ENCODE measurements at places on chromosomes 1 and 21.

DNA sequence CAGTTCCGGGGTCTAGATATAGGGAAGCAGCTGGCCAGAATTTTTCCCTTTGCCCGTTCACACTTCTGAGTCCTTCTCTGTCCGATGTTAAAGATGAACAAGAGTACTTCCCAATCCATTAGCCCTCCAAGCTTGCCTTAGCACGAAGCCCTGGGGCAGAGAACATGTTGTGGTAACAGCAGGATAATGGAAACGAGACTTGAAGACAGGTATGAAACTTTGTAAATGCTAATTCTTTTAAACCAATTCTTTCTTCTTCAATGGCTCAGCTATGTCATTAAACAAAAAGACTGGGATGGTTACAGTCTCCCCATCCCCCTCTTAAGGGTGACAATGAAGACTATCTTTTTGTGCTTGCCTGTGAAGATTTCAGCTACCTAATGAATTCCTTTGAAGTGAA is 218.5 kb downstream of the PLA2G4A start:
- DNase-seq: no peak

- peak; percentile 82 for DNase-seq
Measured at GRCh38 chr1:6001992-6002576, 9.9 kb upstream of the NPHP4 start.

DNA sequence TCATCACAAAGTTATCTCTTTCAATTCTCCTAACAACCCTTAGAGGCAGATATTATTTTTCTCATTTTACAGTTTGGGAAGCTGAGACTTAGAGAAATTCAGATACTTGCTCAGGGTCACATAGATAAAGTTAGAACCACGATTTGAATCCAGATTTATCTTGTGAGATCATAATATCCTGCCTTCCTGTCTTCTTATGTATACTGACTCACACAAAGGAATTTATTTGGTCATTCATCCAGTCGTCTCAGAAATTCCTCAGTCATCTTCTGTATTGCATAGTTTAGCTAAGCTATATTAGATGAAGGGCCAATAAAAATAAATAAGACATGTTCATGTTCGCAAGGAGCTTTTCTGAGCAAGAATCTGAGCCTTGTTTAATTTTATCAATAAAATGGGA is 35.8 kb upstream of the RUNX1 start:
- no peak for DNase-seq

GRCh38 chr1:245420926-245421325 is 266.1 kb downstream of the KIF26B start:
- no peak for DNase-seq

- DNase-seq: no peak
Measured at GRCh38 chr1:31166462-31166861, 73.2 kb downstream of the NKAIN1 start.

DNA sequence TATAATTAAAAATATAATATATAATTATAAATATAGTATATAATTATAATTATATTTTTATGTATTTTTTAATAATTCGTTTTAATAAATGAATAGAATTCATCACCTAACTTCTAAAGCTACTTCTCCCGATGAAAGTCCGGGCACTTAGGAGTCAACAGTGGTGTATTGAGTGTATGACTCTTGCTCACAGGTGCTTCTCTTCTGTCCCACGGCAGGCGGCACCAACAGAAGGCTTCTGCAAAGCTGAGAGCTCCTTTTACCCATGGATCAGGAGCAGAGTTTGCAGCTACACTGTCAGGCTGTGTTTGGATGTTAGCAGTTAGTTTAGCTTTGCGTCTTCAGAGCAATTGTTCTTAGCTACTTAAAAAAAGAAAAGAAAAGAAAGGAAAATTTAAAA is 122.4 kb downstream of the LIPI start:
- no peak for DNase-seq

GRCh38 chr1:201220388-201220715 is 29.7 kb downstream of the IGFN1 start:
- DNase-seq: no peak

GRCh38 chr1:15339570-15339969 is 70.1 kb upstream of the EFHD2 start:
- DNase-seq: no peak
